H54 (cell line): ENCODE measurements at places on chromosomes 1 and 21.

DNA sequence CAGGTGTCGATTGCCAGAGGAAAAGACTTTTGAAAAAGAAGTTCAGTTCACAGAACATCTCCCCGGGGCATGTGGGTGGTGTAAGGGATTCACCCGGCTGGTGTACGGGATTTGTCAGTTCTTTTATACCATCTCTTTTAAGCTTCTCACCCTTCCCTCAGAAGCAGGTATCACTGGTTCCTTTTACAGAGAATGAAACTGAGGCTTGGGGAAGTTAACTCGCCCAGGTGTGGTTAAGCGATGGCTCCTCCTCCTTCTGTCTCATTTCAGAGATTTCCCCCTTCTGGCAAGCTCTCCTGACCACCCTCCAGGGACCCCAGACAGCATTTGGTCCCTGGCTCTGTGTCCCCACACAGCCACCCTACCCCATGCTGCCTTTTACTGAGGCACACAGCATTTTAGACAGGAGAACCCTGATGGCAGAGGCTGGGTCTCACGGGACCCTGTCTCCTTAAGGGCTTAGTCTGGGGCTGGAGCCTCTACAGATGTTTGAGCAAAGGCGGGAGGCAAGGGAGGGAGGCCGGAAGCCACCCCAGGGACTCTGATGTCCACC, 2.8 kb upstream of the ECE1 start:
- no peak for DNase-seq

DNA sequence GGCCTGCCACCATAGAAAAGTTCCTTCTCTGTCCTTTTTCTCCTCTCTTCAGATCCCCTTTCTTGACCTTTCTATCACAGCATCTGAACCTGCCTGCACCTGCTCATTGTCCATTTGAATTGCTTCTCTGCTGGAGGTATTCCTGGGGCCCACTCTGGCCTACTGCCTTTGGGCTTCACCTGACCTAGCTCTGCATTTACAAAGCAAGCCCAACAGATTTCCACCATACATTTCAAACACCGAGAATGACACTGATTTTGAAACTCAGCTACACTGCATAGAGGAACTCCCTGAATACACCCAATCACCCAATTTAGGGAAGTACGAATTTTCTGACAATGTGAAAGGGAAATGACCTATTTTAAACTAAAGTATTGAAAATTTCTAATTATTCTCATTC, 284.5 kb upstream of the USP25 start:
- no peak for DNase-seq

GRCh38 chr1:158126425-158126824, 54.3 kb upstream of the CD1D start:
- DNase-seq, result no peak

GRCh38 chr1:172585861-172586260, 52.9 kb downstream of the SUCO start:
- DNase-seq, result no peak

DNA sequence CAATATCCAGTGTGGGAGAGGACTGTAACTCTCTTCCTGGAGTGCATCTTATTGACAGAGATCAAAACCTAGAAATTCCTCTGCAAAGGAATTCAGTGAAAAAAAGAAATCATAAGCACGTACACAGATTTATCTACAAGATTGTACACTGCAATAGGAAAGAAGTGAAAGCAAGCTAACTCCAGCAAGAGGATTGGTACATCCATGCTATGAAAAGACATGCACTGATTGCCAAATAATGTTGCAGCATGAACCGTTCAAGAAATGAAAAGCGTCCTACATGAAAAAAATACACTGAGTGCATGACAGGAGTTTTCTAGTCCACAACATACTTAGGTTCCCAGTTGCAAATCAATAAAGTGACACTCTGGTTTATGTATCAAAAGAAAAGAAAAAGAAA, 1.9 kb upstream of the MGST3 start:
- no peak for DNase-seq

DNA sequence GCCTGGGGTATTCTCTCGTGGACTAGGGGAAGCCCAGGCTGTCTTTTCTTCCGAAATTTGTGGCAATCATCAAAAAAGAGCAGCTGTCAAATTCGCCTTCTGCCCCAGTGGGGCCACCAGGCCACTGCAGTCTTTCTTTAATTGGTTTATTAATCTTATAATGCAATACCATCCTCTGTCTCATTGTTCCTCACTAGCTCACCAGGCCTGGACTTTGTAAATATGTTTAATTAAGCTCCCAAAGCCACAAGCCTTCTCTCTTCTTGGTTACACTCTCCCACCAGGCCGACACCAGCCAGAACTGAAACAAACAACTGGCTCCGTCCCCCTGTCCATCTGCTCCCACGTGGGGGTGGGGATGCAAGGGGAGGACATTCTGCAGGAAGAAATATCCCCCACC, 22.0 kb upstream of the CAMK1G start:
- no peak for DNase-seq

- DNase-seq, result no peak
Measured at GRCh38 chr1:48882020-48882419, 105.3 kb upstream of the BEND5 start.

- DNase-seq, result no peak
Measured at GRCh38 chr1:37169743-37170275, 135.5 kb upstream of the GRIK3 start.

GRCh38 chr1:91511386-91511785, 10.7 kb downstream of the CDC7 start:
- no peak for DNase-seq

DNA sequence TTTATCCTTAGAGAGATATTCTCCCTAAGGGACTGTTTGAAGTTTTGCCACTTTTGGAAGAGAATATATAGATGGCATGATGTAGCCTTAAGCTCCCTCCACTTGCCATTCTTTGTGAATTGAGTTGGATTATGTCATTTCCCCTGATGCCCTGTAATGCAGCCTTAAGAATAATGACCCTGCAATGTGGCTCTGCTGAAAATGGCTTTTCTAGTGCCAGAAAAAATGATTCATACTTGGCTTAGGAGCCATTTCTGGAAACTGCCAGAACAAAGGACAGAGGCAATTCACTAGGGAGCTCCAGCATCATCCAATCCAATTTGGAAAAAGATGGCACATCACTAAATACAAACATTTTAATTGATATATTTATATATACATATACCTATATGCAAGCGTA, 265.3 kb downstream of the SPATA17 start:
- DNase-seq, result no peak

- peak; percentile 4 for DNase-seq
Measured at GRCh38 chr1:197399755-197400521, 131.9 kb downstream of the CRB1 start.

DNA sequence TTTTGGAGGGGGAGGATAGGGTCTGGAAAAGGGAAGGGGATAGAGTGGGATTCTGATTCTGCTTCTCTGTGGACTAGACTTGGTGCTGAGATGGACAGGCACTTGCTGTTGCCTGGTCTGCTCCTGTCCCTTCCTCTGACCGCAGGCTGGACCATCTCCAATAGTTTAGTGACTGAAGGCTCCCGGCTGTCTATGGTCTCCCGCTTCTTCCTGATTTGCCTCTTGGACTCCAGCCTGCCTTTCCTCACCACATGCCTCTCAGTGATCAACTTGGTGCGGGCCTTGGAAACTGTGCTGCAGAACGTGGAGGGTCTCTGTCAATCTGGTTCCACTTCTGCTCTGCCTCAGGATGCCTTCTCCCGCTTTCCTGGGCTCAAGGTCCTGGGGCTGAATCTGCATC, 6.3 kb upstream of the ZSCAN20 start:
- DNase-seq, result no peak

- DNase-seq, result no peak
Measured at GRCh38 chr21:29300807-29301138, 2.1 kb downstream of the BACH1 start.
